Fibroblast of skin of abdomen (primary cell): ENCODE measurements at places on chromosomes 3 and 15.

DNA sequence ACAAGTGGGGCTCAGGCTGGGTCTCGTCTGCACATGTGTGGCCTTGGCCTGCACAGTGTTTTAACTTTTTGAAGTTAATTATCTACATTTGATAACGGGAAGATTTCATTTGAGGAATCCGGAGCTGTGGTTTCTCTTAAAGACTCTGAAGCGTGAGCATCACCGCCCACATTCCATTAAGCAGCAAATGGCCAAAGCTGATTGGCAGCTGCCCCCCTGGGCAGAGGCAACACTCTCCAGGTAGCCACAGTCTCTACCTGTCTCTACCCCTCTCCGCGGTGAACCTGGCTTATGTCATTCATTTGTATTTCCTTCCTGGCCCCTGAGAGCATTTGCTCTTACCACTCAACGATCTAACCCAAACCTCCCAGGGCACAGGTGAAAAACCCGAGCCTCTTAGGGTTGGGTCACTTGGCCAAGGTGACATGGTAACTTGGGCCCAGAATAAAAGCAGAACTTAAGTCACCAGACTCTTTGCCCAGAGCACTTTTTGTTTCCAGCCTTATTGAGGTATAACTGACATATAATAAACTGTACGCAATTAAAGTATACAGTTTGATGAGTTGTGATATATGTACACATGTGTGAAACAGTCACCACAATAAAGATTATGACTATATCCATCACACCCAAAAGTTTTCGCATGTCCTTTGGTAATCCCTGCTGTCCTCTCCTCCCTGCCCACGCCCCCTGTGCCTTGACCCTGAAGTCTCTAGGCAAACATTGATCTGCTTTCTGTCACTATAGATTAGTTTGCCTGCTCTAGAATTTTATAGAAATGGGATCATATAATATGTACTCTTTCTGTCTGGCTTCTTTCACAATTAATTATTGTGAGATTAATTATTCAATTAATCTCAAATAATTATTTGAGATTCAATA is 245.7 kb upstream of the HES1 start:
- no peak for DNase-seq

DNA sequence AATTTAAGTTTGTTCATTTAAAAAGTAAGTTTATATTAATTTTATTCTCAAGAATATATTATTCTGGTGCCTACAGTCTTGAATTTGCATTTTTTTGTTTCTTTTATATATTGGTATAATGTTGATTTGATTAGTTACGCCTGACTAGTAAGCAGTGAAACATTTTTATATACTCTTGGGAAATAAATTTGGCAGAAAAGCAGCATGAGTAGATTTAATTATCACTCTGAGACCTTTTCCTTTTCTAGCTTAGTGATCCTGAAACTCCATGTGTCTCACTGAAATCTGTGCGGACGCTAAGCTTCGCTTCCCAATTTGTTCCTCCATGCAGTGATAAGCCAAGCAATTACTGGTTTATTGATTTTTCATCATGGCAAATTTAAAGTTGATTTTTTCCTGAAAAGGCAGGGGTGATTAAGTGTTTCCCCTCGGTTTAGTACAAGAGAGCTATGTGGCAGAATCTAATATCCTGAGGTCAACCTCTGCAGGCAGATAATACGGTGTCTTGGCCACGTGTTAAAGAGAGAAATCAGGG is 87.2 kb upstream of the MLF1 start:
- peak; percentile 25 for DNase-seq

DNA sequence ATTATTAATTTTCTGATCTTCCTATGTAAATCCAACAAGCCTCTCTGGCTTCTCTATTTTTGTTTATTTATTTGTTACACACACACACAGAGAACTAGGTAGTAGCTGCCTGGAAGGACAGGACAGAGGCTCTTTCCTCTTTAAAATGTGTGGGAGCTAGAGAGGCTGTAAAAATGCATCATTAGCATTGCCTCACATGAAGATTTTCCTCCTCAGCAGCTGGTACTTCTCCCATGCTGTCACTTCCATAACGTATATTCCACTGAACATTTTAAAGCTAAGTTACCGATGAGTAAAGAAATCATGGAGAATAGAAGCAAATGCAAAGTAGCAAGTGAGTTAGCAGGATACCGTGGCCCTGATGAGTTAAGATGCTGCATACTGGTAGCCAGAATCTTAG is 63.9 kb downstream of the IMPG2 start:
- no peak for DNase-seq

DNA sequence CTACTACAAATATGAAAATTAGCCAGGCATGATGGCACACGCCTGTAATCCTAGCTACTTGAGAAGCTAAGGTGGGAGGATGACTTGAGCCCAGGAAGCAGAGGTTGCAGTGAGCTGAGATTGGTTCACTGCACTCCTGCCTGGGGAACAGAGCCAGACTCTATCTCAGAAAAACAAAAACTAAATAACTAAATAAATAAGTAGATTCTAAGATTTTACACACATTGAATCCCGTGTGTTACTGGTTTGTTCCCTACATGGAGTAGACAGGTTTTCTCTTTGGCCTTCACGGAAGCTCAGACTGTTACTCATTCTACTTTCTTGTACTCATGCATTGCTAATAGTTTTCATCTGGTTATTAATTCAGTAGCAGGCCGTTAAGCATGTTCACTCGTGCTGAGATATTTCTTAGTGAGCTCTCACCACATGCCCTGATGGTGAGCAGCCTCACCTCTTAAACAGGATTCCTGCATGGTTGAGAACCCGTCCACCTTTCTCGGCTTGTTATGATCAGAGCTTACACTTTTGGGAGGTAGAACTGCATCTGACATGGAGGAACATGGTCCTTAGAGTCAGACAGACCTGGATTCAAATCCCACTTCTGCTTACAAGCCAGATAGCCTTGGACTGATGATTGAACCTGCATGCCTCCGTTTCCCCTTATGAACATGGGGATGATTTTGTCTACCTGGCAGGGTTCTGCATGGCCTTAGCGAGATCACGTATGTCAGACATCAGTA is 49.1 kb downstream of the CMTM7 start:
- DNase-seq = peak; percentile 75

DNA sequence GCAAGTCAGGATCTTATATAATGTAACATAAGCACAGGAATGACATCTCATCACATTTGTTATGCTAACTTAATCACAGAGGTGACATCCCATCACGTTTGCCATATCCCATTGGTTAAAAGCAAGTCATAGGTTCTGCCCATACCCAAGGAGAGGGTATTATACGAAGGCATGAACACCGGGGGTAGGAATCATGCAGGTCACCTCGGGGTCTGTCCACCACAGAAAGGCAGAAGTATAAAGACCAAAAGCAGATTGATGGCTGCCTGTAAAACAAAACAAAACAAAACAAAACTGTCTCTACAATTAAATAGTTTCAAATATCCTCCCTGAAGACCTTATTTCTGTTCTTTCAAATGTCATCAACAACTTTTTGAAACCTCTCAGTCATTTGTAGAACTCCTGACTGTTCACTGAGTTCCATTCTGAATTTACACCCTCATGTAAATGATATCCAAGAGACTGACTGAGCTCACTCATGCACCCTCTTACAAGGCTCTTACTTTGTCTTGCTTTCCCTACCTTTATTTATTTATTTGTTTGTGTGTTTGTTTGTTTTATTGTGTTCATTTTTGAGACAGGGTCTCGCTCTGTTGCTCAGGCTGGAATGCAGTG is 22.7 kb upstream of the ZNF639 start:
- no peak for DNase-seq
